ENCODE measurements at places on chromosomes 12 and 14.

DNA sequence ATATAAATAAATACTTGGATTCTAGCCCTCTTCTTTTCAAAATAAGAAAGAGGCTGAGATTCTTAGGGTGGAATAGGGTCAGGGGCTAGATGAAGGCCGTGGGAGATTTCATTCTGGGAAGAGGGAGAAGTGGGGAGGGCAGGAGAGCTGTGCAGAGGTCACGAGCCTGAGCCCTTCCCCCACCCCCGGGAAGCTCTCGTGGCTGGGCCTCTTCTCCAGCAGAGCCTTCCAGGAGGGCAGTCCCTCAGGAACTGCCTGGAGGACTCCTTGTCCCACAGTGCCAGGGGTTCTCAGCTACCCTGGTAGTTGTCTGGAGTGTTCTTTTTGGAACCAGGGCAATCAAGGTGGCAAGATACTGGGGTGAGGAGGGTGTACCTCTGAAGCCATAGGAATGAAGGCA, 94.0 kb downstream of the ESR2 start:
- no peak for DNase-seq

DNA sequence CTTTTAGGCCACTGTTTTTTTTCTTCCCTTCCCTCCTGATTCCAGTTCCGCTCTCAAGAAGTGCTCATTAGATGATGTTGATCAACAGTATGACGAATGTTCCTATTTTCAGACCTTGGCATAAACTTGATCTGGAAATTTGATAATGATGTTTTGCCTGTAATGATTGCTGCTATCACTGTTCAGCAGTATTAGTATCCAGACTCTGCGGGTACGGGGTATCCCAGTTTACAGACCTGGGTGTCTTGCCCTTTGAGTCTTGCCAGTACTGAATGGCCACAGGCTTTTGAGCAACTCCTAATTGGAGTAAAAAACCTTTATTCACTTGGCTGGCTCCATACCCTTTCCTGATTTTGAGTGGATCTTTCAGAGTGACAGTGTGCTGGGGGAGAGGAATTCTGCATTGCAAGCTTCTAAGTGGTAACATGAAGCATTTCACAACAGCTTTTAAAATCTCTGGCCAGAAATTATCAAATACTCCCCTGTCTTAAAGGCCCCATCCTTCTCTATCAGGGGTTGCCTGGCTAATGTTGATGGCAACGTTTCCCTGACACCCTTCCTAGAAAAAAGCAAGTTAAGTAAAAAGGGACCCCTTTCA, 5.9 kb upstream of the ASB8 start:
- no peak for DNase-seq

DNA sequence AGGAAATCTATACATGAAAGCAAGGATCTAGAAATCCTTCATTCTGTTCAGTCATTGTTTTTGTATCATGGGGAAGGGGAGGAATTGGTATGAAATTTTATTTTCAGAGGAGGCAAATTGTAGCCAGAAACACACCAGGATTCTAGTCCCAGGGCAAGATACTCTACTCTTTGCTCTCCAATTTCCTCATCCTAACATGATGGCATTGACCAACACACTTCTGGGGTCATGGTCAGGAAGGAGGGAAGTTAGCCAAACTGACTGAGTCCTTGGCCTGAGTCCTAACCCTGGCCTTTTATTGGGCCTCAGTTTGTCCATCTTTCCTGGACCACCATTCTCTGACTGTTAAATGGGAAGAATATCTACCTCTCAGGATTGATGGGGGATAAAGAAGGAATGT, 65.5 kb downstream of the BBS10 start:
- no peak for DNase-seq

DNA sequence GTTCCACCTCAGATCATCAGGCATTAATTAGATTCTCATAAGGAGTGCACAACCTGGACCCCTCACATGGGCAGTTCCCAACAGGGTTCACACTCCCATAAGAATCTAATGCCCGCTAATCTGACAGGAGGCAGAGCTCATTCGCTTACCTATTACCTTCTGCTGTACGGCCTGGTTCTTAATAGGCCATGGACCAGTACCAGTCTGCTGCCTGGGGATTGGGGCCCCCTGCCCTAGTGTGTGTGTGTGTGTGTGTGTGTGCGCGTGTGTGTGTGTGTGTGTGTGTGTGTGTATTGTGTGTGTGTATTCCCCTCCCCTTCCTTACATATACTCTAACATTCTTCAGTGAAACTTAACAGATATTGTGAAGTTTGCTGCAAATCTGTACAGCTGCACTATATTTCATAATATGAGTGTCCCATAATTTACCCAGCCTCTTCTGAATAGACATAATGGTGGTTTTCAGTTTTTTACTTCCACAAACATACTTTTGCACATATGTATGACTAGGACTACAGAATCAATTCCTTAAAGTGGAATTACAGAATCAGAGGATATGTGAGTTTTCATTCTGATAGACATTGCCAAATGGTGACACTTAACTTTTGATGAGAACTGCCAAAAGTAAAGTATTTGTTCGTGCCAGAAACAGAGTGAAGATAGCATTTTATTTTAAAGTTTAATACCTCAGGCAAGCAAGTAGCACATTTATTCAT, 205.2 kb upstream of the EEA1 start:
- no peak for DNase-seq

GRCh38 chr14:38203929-38204718, 3.6 kb upstream of the SSTR1 start:
- DNase-seq = no peak

DNA sequence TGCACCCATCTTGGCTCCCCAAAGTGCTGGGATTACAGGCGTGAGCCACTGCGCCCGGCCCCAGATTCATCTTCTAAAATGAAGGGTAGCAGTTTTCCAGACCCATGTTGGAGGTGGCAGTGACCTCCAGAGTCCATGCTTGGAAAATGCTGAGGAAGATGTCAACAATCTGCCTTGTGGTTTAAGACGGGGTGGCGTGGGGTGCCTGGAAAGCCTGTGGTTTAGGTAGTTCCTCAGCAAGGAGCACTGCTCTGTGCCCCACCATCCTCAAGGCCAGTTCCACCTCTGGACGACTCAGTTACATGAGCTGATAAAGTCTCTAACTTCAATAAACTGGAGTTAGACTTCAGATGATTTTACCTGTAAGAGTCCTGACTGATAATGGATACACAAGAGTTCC, 48.6 kb downstream of the DRAM1 start:
- DNase-seq = no peak

- DNase-seq = no peak
Measured at GRCh38 chr14:61031026-61031425, 50.0 kb downstream of the SLC38A6 start.

All from NCI-H2171 (cell line).